ENCODE measurements at places on chromosomes 1 and 21.

GRCh38 chr1:117128323-117129079, 7.0 kb upstream of the TRIM45 start:
- no peak for DNase-seq

DNA sequence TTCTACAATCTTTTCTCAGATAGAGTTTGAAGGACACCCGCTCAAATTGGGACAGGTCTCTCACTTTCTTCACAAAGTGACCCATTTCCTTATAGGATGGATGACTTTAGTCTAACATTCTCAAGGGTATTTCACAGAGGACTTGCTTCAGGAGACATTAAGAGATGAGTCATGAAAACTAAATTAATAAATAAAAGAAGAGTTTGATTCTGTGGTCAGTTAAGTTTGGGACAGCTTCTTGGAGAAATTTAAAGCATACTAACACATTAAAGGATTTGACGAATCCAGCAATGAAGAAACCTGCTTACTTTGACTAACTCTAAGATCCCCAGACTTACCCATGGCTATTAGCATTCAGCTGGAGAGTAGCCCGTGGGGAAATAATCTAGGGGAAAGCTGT, 95.6 kb upstream of the RAB3GAP2 start:
- DNase-seq: no peak

DNA sequence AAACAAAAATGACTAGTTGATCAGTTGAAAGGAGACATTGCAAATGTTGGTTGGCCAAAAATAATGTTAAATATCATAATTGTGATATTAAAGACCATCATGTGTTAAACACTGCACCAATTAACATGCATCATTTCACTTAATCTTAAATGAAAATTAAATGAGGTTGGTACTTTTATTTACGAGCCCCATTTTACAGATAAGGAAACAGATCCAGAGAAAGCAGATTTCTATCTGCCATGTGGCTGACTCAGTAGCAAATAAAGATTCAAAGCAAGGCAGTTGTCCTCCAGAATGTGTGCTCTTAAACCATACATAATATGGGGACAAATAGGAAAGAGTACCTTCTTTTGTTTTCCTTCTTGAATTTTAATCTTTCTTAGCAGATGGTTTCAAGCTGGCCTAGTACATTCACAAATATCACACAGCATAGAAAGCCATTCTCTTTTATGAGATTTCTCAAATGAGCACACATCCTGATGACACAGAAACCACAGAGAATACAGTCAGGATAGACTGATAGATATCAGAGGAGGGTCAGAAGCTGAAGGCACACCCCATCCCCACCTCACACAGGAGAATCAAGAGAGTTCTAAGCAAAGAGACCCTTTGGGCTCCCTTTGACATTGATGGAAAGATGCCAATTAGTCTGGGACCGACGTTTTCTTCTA, 647.9 kb upstream of the CAMK1G start:
- DNase-seq: no peak

DNA sequence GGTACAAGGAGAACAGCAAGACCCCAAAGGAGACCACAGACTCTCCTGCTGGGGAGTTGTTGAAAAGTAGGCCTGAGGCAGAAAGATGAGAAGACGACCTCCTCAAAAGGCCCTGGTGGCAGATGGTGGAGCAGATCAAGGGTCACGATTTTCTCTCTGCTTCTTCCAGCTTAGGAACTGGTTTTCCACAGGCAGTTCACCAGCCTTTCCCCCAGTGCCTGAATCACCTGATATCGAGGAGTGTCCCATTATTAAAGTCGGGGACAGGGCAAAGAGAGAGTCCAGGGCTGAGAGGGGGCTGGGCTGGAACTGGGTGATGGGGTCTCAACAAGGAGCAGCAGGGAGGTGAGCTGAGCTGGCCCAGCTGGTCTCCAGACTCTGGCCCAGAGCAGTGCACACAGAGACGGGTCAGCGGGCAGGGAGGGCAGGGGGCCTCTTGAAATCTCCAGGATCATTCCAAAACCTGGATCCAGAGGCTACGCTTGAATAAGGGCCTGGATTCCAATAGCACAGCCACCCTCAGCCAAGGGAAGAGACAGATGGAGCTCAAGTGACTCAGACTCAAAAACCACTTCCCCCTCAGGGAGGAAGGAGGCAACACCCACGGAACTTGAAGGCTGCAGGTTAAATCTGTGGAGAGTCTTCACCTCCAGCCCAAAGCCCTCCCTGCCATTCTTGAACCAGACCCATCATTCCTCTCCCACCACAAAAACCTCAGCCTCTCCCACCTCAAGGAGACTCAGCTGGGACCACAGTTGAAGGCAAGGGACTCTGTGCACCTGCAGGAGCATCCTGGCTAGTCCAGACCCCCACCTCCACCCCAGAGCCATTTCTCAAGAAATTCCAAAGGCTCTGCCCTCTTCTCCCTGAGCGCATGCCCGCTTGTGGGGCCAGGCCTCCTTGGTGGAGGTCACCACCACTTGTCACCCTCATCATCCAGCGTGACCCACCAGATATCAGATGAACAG, at the start of gene S100A5:
TSS of gene S100A5 (minus strand) at position 541 of the 968 bp plus-strand sequence. CDS start 743 bp downstream, outside the sequence.
- DNase-seq: no peak

DNA sequence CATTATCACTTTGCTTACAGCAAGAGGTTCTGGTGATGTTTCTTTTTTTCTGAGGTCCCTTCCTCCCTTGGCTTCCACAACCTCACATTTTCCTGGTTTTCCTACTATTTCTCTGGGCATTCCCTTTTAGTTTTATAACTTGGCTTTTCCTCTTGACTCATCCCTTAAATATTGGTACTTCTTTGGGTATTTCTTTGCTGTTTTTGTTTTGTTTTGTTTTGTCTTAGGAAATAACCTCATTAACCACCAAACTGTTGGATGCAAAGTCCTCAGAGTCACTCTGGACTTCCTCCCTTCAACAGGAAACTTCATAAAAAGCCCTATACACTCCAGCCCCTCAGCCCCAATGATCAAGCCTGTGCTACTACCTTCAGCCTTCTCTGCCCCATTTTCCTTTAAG, 211.1 kb downstream of the DUSP10 start:
- no peak for DNase-seq
